ENCODE measurements at places on chromosomes 12 and 14.

- H3K27ac ChIP-seq = no peak overlapping the region
- no peak overlapping the region for H3K4me3 ChIP-seq
- H3K4me1 ChIP-seq = no peaks in the 10 kb centered on the region
- DNase-seq = no peak
- peaks cover 6% of the 10 kb centered on the region for H3K27me3 ChIP-seq
- H3K36me3 ChIP-seq = no peaks in the 10 kb centered on the region
Measured at GRCh38 chr14:105836730-105837129, 310.3 kb downstream of the TMEM121 start.

DNA sequence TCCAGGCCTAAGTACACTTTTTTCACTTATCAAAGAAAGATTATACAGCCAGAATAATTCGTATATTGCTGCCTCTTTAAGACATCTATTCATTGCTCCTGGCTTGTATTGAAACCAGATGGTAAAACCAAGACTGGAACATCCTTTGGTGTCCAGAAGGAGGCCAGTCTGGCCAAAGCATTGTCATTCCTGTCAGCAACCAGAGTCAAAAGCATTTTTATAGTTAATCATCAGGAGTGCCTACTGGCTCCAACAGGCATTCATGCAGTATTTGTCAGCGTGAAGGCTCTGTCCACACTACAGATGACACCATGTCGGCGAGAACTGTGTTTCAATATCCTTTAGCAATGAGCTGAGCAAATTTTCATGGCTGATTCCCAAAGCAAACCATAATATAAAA, 118.0 kb upstream of the G2E3 start:
- peaks cover 8% of the 10 kb centered on the region for H3K27me3 ChIP-seq
- no peak for DNase-seq
- H3K27ac ChIP-seq = no peak overlapping the region
- no peaks in the 10 kb centered on the region for H3K36me3 ChIP-seq
- no peaks in the 10 kb centered on the region for H3K4me1 ChIP-seq

DNA sequence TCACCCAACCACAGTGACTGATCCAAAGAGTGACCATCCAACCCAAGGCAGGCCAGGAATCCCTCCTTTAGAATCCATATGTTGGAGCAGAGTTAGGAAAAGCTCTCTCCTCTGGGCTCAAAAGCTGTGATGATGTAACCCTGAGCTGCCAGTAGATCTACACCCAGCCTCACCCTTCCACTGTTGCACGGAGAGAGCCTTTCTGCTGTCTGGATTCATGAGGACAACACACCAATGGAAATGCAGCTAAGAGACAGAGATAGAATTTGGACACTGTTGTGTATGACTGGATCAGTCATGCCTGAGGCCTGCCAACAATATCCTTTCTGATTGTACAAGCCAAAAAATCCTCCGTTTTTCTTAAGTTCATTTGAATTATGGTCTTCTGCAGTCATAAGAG, 4.4 kb upstream of the OR6J1 start:
- no peaks in the 10 kb centered on the region for H3K36me3 ChIP-seq
- no peak for DNase-seq
- no peak overlapping the region for H3K4me3 ChIP-seq
- peaks cover 4% of the 10 kb centered on the region for H3K4me1 ChIP-seq
- H3K27ac ChIP-seq = no peak overlapping the region

DNA sequence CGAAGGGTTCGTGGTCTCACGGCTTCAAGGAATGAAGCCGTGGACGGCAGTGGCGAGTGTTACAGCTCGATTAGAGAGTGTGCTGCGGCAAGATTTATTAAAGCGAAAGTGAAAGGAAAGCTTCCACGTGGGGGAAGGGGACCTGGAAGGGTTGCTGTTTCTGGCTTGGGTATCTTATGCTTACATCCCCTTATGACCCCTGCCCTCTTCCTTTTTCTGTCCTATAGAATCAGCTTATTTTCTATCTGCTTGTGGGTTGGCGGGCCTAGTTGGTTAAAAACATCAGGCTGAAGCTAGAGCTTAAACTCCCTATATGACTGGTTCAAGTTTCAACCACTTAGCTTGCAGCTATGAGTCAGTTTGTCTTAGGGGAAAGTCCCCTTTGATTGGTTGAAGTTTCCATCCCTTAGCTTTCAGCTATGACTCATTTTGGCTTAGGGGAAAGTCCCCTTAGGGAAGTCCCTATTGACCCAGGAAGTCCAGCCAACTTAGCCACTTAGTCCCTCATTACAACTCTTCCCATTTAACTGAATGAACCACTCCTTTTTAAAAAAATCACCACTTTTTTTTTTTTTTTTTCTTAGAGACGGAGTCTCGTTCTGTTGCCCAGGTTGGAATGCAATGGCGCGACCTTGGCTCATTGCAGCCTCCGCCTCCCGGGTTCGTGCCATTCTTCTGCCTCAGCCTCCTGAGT, 1494.7 kb upstream of the TMEM132C start:
- no peak overlapping the region for H3K27ac ChIP-seq
- DNase-seq = peak; percentile 19
- no peaks in the 10 kb centered on the region for H3K27me3 ChIP-seq
- H3K4me1 ChIP-seq = peaks cover 6% of the 10 kb centered on the region

DNA sequence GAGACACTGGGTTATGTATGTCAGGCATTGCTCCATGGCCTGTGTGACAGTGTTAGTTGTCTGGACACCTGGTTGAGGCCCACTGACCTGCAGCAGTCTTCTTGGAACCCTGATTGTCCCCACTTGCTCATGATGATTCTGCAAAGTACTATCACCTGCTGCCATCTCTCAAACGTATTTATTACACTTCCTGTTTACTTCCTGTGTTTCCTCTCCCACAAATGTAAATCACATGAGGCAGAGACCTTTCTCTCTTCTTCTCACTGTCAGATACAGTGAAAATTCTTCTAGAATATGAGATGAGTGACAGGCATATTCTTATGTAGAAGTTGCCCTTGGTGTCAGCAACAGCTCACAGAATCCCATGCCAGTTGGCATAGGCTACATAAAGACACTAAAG, 186.9 kb upstream of the CNTN1 start:
- H3K4me3 ChIP-seq = no peak overlapping the region
- DNase-seq = no peak
- H3K27me3 ChIP-seq = no peaks in the 10 kb centered on the region

Measured in DND-41 (cell line).